ENCODE measurements at places on chromosomes 3 and 15.

DNA sequence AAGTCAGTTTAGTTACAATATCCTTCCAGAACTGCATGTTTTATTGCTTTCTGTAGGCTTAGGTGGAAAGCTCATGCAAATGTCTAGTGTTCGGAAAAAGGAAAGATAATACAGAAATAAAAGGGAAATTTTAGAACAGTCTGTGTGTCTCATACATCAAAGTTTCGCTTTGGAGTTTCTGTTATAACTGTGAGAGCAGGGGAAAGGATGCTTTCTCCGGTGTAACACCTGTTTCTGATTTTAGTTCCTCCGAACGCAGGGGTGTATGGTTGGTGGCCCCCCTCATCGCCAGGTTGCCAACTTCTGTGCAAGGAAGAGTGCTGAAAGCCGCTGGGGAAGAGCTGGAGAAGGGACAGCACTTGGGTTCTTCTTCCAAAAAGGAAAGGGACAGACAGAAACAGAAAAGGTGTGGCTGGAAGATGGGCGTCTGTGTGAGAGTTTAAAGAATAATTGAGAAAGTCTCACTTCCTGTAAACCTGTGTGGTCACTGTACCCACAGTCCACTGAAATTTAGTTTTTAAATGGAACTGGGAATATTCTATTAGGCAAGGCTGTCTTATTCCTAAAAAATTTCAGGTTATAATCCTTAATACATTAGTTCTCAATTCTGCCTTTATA is 6.7 kb downstream of the P2RY12 start:
- DNase-seq = no peak

- DNase-seq = no peak
Observed at GRCh38 chr3:32278714-32279113, 40.2 kb downstream of the CMTM8 start.

- DNase-seq = no peak
Observed at GRCh38 chr3:175018946-175019727, 160.0 kb downstream of the NAALADL2 start.

DNA sequence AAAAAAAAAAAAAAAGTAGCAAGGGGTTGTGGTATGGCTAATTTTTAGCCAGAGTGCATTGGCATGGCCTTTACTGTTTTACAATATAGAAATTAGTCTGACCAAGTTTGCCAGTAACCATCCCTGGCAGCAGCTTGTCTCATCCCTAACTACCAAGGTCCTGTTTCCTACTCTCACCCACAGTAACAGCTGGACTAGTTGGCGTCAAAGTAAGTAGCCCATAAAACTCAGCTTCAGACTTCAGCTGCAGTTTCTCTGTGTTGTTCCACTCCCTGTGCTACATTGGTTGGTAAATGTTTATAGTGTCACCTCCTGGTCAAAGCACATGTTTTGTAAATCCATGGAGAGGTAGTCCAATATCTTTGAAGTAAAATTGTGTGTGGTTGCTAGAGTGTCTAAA is 691.3 kb downstream of the ZPLD1 start:
- DNase-seq = no peak

DNA sequence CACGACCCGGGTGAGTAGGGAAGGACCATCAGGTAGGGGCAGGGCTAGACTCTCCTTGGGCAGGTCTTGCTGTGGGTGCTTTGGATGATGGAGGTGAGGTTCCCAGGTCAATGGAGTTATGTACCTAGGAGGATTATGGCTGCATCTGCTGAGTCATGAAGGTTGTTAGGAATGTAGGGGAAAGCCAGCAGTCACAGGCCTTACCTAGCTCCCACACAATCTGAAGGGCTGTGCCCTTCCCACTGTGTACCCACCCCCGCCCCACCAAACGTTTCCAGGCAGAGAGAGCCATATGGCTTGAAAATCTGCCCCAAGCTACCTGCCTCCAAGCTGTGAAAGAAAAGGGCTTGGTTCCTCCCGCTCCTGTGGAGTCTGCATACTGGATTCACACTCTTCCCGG is 573.4 kb upstream of the DPPA4 start:
- DNase-seq = no peak

- no peak for DNase-seq
Observed at GRCh38 chr3:134030379-134031347, 938 bp upstream of the SLCO2A1 start.

GRCh38 chr3:153338487-153338886 is 176.5 kb downstream of the RAP2B start:
- no peak for DNase-seq

DNA sequence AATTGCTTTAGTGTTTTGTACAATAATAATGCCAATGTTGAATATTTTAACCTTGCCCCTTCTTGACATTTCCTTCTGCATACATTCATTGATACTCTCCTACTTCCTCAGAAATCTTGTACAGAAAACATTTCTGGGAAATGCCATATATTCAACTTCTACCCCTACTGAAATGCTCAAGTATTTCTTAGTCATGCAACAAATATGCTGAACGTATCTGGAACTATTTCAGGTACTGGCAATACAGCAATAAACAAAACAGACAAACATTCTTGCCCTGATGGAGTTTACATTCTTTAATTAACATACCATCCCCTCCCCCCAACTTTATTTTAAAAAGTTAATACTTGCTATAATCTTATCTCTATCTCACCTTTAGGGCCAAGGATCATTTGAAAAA is 147.2 kb downstream of the STAG1 start:
- DNase-seq = no peak

GRCh38 chr3:134772011-134772410 is 23.0 kb upstream of the EPHB1 start:
- no peak for DNase-seq

- DNase-seq = no peak
Observed at GRCh38 chr3:13507570-13508339, 27.6 kb downstream of the HDAC11 start.

- DNase-seq = no peak
Observed at GRCh38 chr3:64038253-64038767, 15.0 kb upstream of the PSMD6 start.

DNA sequence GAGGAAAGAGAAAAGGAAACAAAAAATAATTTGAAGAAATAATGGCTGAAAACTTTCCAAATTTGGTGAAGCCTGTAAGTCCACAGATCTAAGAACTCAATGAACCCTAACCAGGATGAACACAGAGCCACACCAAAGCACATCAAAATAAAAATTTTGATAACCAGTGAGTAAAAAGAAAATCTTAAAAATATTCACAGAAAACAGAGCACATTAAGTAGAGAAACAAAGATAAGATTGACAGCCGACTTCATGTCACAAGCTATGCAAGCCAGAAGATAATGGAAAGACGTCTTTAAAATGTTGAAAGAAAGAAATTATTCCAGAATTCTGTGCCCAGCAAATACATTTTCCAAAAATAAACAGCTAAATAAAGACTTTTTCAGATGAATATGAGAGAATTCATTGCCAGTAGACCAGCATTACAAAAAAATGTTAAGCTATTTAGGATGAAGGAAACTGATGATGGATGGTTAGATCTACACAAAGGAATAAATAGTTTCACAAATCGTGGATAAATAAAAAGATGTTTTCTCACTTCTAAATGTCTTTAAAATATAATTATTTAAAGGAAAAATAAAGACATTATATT is 140.2 kb upstream of the SKOR1 start:
- no peak for DNase-seq

DNA sequence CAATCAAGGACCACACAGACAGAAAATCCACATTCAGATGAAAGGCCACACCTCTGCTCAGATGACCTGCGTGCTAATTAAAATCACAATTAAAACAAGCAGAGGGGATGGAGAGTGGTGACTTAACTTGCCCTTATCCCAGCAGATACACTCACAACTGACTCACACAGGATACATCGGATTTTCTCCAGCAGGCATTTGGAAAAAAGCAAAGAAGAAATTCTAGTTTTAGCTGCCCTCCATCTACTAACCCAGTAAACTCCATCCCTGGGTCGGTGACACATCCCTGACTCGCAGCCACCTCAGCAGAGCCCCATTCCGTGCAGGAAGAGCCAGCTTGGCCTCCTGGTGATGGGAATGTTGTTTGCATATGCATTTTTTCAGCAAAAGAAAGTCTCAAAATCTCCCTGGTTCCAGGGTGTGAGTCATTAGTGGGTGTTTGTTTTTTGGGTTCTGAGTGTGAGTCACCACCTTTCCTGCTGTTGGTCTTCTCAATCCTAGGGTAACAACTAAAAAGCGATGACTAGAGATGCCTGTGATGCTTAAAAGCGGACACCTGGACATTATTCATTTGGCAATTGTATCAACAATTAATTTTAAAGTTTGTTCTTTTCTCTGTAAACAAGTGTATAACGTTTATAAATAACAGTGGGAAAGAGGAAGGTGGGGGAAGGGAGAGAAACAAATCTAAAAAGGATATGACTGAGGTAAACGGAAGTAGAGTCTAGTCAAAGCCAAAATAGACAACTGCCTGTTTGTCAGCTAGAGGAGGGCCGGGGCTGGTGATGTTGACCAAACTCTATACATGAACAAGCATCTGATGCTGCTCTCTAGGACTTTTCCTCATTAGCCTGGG is 49.8 kb upstream of the SLC4A7 start:
- peak; percentile 77 for DNase-seq

GRCh38 chr3:196624067-196624790 is 15.3 kb upstream of the NRROS start:
- DNase-seq = no peak

DNA sequence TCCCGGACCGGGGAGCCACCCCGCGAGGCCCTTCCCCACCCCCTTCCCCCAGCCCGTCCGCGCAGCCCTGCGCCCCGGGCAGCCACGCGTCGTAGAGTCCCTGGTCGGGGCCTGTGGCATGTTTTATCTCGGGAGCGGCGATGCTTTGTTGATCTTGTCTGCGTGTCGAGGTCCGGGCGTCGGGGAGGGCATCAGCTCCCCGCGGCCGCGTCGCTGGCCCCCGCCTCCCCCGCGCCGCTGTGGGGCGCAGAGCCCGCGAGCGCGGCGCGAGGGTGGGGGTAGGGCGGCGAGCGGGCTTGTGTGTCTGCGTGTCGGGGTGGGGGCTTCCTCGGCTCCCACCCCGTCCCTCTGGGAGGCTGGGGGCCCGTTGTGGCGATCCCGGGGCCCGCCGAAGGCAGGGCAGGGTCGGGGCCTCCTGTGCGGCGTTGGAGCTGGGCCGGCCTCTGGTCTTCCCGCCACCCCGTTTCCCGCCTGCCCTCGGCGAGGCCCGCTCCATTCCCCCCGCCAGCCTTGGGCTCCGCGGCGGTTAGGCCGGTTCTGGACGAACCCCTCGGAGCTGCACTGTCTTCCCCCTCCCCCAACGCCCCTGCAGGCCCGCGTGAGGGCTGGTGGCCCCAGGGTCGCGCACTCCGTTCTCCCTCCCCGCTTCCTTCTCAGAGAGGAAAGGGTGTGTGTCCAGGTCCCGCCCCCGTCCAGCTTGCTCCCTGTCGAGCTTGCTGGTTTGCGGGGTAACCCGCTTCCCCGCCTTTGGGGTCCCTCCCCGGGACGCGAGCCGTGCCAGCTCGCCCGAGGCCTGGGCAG is 695 bp downstream of the GMPS start:
- no peak for DNase-seq

DNA sequence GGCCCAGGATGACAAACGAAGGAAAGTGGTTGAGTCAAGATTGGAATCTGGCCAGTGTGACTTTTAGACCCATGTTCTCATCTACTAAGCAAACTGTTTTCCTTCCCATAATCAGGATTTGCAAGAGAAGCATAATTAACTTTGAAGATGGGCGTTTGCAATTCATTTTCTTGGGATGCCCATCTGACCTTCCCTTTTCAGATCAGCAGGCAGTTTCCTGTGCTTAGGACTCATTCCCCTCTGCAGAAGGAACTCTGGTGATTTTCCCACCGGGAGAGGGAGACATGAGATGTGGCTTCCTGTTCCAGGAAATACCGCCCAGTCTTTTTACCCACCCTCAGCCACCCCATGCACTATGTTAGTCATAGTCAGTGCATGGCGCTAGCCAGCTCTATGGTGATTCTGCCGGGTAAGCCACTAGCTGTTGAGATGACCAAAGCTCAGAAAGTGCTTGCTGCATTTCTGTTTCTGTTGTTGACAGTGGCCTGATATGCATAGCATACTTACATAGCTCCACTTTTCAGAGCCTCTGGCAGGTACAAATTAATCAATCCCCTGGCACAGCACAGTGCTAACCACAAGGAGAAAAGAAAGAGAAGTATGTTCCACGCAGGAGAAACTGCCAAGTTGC is 129.4 kb downstream of the VGLL4 start:
- peak; percentile 73 for DNase-seq

DNA sequence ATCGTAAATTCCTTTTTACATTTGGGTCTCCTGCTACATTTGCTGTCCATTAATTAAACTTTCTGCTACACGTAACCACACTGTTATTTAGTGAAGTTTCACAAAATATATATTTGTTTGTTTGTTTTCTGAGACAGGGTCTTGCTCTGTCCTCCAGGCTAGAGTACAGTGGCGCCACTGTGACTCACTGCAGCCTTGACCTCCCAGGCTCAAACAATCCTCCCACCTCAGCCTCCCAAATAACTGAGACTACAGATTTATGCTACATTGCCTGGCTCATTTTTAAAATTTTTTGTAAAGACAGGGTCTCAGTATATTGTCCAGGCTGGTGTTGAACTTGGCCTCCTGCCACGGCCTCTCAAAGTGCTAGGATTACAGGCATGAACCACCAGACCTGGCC is 20.5 kb downstream of the TOPBP1 start:
- no peak for DNase-seq

- DNase-seq = no peak
Observed at GRCh38 chr3:56144805-56145204, 323.5 kb downstream of the ERC2 start.

DNA sequence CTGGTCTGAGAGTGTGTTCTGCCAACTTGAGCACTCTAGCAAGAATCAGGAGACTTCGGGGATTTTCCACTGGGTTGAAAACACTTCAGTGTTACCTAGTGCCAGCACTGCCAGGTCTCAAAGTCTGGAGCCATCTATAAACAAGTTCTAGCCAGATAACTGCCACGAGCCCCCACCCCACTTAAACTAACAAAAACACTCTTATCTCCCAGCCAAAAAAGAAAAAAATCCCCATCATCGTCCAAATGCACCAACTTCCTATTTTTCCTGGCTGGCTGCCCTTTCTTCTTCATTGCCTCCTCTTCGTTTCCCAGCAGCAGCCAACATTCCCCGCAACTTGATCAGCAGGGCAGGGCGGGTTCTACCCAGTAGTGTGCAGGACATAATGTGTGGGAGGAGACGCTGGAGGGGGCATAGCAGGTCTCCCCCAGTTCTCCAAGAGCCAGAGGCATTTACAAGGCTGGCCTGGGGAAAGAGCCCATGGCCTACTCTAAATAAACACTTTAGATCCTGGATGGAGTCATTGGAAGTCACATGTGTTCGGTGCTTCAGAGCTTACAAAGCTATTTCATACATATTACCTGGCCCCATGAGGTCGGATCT is 29.5 kb downstream of the C2CD4B start:
- DNase-seq = peak; percentile 25

DNA sequence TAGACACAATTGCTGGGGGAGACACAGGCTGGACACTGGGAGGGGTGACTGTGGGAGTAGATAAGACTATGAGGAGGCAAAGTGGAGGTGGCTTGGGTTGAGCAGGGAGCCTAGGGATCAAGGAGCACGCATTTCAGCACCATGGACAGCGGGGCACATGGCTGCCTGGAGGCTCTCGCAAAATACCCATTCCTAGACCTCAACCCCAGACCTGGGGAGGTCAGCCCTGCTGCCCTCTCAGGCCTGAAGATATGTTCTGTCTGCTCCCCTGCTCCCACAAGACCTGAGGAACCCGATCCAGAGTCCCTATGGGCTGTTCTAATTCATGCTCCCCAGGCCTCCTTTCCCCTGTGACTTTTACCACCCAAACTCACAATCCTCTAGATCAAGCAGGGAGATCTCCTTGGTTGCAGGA is 16.0 kb upstream of the CPEB1 start:
- DNase-seq = no peak

GRCh38 chr15:51313074-51313393 is 25.4 kb downstream of the CYP19A1 start:
- DNase-seq = no peak

- DNase-seq = no peak
Observed at GRCh38 chr3:48194446-48195071, 6.3 kb upstream of the CDC25A start.

Data from thoracic aorta (tissue), 2 donors.